ENCODE measurements at places on chromosomes 1 and 21.

- DNase-seq = no peak
Measured at GRCh38 chr21:41961282-41961701, 7.5 kb upstream of the C2CD2 start.

DNA sequence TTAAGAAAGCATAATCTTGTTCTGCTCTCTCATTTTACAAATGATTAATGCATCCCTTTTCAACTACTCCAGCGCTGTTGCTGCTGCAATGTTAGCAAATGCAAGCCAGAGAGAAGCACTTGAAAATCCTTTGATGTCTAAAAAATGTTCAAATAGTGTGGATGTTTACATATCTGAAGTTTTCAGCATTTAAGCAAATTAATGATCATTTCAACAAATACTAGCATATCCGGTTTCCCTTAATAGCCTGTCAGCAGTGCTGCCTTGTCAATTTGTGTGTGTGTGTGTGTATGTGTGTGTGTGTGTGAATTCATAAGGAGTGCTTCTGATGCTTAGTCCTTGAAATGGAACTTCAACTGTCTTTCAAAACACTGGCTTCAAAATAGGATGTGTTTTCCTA, 48.1 kb upstream of the WNT2B start:
- DNase-seq = no peak

GRCh38 chr1:27162090-27162489, 7.2 kb upstream of the SLC9A1 start:
- no peak for DNase-seq

- no peak for DNase-seq
Measured at GRCh38 chr1:230148126-230148652, 81.2 kb downstream of the GALNT2 start.
